ENCODE measurements at places on chromosomes 4 and X.

GRCh38 chr4:27248829-27249228, 388.2 kb downstream of the STIM2 start:
- peak; percentile 77 for DNase-seq

DNA sequence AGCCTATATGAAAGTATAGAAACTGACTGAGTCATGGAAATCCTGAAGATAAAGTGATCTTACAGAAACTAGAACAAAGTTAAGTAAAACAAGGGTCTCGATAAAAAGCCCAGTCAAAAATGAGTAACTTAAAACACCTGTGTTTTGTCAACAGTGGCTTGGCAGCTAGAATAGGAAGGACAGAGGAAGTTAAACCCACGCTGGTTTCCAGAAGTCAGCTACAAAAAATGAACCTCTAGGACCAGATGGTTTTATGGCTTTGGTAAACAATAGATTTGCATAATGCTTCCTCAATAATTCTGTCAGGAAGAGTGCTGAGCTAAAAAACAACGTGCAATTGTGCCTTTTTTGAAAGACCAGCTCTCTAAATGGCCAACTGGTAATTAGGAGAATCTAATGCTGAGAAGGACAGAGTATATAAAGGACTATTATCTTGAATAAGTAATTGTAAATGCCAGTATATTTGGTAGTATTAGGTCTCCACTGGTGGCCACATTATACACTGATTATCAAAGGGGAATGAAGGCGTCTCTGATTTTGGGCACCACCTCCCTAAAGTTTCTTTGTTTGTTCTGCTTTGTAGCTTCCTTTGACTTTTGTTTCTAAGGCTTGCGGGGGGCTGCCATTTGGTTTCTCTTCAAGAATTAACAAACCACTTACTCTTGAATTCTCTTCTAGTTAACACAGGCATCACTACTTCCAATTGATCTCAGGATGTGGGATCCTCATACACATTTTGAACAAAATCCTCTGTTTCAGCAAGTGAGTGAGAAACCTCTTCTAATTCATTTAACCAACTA, 72.2 kb upstream of the PPP3CA start:
- peak; percentile 21 for DNase-seq

DNA sequence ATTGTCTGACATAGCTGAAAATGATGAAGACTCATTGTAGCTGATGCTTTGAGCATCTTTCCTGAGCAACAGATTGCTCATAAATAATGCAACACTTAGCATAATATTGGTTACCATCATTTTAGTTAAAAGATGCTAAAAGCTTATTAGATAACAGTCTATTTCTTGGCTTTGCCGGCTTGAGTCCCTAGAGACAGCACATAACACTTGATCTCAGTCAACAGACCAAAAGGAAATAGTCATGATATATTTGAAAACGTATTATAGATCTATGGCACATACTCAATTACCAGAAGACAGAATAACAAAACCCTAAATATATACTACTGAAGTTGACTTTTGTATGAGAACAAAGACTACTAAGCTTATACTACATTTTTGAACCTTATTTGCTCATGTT, 846.7 kb upstream of the EPHA5 start:
- DNase-seq = no peak

- peak; percentile 66 for DNase-seq
Observed at GRCh38 chrX:45422216-45422925, 221.7 kb upstream of the DIPK2B start.

- no peak for DNase-seq
Observed at GRCh38 chr4:21205821-21206531, 505.7 kb downstream of the PACRGL start.

- DNase-seq = peak; percentile 9
Observed at GRCh38 chr4:57191523-57192034, 81.4 kb upstream of the IGFBP7 start.

- no peak for DNase-seq
Observed at GRCh38 chrX:96430756-96431455, 253.7 kb upstream of the DIAPH2 start.

DNA sequence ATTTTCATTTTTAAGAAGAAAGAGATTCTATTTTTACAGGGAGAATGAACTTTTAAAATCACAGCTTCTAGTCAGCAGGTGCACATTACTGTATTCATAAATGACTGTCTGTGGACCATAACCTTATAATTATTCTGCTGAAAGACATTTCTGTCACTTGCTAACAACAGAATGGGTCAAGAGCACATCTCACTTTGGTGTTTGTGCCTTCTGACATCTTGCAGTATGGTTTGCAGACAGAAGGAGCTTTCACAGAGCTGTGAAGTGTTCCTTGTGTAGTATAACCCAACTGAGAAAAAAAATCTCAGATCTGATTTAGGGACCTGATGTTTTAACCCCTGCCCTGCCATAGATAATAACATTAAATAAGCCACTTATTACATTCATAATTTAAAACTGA, 131.4 kb upstream of the CTSO start:
- DNase-seq = no peak

DNA sequence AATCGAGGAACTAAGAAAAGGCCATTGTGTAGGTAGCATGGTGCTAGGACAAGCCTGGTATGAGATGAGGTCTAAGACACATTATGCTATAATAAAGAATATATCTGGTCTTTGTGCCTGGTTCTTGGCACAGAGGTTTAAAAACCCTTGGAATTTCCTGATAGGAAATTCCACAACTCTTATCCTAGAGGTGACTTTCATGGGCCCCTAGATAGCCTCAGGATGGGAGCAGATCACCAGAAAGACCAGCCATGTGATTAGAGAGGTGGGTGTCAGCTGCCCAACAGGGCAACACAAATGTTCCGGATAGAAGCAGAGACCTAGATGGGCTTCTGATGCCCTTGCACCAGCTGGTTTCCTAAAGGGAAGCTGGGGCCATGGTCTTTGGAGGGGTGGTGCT, 107.2 kb downstream of the SCD5 start:
- no peak for DNase-seq

GRCh38 chr4:2458546-2459491, 10.1 kb upstream of the RNF4 start:
- no peak for DNase-seq

GRCh38 chrX:119469313-119469635, 1.0 kb downstream of the SLC25A5 start:
- DNase-seq = no peak

- no peak for DNase-seq
Observed at GRCh38 chrX:40094041-40094899, 3.5 kb downstream of the BCOR start.

GRCh38 chrX:38982370-38982769, 181.1 kb downstream of the MID1IP1 start:
- no peak for DNase-seq

DNA sequence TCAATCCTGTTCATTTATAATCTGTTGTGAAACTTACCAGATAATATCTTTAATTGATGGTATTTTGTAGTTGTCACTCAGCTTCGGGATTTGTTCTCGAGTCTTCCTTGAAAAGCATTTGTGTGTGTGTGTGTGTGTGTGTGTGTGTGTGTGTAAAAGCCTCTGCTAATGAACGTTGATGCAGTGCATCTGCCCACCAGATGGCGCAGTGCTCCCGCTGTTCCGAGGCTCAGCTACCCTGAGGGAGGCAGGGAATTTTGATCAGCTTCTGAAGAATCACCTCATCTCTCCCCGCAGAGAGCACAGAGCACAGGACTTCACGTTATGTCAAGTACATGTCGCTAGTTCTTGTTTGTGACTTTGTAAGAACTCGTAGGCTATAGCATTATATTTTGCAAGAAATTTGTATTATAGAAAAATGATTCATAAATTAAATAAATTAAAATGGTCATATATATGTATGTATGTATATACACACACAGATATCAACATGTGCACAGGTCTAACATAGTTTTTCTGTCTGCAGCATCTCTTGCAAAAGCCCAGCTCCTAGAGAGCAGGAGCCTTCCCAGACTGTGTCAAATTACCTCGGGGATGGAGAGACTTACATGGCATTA, 316.7 kb upstream of the IGFBP7 start:
- peak; percentile 59 for DNase-seq

- peak; percentile 46 for DNase-seq
Observed at GRCh38 chr4:3880615-3881120, 114.5 kb downstream of the ADRA2C start.

- no peak for DNase-seq
Observed at GRCh38 chr4:48680848-48681568, 99.1 kb downstream of the FRYL start.

- DNase-seq = peak; percentile 34
Observed at GRCh38 chr4:146330392-146330791, 116.1 kb downstream of the REELD1 start.

GRCh38 chr4:24774452-24774851, 20.9 kb upstream of the SOD3 start:
- no peak for DNase-seq

- DNase-seq = peak; percentile 36
Observed at GRCh38 chr4:120517966-120518365, 404.6 kb downstream of the PRDM5 start.

DNA sequence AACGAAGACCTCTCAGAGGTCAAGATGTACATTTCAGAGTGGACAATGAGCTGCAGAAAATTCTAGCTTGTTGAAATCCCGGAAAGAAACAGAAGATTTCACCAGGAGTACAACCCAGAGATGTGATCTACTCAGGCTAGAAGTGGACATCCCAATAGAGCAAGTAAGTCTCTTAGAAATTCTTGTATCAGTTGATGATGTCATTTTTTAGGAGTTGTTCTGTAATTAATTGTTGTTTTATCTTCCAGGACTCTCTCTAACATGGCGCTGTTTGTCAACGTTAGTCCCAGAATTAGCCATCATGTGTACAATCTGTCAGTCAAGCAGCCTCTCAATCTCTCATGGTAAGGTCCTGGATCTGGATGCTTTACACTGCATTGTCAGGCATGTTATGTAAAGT, 174.4 kb downstream of the GRIA3 start:
- no peak for DNase-seq

GRCh38 chrX:9569876-9570301, 105.0 kb downstream of the TBL1X start:
- DNase-seq = peak; percentile 83

GRCh38 chrX:85630901-85631300, 251.4 kb upstream of the POF1B start:
- DNase-seq = no peak

GRCh38 chr4:88765729-88766128, 68.1 kb upstream of the NAP1L5 start:
- peak; percentile 76 for DNase-seq

- DNase-seq = no peak
Observed at GRCh38 chrX:8273451-8273895, 102.4 kb upstream of the VCX2 start.

GRCh38 chr4:39233783-39234182, 51.5 kb downstream of the WDR19 start:
- DNase-seq = no peak

GRCh38 chr4:19999276-19999675, 252.4 kb upstream of the SLIT2 start:
- DNase-seq = no peak

GRCh38 chr4:18850867-18851266, 829.3 kb upstream of the LCORL start:
- no peak for DNase-seq

GRCh38 chr4:183989461-183989860, 84.4 kb downstream of the STOX2 start:
- DNase-seq = peak; percentile 88

GRCh38 chrX:784829-785228, 154.2 kb downstream of the SHOX start:
- no peak for DNase-seq

DNA sequence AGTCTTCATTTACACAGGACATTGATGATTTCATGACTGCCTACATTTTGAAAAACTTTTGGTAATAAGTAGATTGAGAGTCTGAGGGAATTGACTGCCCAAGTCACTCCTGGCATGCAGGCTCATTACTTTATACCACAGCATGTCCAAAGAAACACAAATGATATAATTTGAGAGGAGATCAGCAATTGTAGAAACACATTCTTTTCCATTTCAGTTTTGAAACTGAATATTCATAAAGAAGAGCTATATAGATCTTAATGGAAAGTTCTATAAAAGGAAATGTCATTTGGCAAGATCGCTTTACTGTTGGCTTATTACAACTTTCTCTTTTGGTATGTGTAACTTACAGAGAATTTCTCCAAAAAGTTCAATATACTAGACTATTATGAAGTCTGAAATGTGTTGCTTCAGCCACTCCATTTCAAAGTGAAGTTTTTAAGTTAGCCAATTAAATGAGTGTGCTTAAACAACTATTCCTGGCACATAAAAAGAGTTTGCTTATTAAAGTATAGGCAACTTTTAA, 158.0 kb downstream of the ARAP2 start:
- no peak for DNase-seq

- no peak for DNase-seq
Observed at GRCh38 chrX:47846040-47846439, 9.3 kb downstream of the ZNF81 start.

GRCh38 chr4:146275370-146275769, 61.0 kb downstream of the REELD1 start:
- no peak for DNase-seq

- no peak for DNase-seq
Observed at GRCh38 chr4:141309874-141310273, 89.2 kb downstream of the ZNF330 start.

GRCh38 chr4:119238068-119238722, 25.7 kb downstream of the USP53 start:
- no peak for DNase-seq

DNA sequence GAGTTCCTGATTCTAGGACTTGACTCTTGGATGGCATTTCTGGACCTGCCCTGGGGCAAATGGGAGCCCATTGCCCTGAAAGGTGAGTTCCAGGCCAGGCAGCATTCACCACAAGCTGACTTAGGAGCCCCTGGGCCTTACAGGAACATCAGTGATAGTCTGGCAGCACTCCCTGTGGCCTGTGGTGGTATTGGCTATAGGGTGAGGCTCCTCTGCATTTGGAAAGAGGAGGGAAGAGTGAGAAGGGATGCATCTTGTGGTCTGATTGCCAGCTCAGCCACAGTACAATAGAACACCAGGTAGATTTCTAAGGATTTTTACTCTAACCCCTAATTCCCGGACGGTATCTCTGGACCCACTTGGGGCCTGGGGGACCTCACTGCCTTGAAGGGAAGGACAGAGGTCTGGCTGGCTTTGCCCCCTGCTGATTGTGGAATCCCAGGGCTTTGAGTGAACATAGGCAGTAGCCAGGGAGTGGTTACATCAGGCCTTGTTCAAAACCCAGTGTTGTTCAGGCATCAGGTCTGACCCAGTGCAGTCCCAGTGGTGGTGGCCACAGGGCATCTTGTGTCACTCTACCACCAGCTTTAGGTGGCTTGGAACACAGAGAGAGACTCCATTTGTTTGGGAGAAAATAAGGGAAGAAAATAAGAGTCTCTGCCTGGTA, 32.9 kb downstream of the MAGED4 start:
- DNase-seq = no peak

GRCh38 chr4:87209182-87209581, 11.2 kb downstream of the KLHL8 start:
- no peak for DNase-seq

- DNase-seq = no peak
Observed at GRCh38 chr4:53647547-53647946, 56.3 kb upstream of the LNX1 start.

- DNase-seq = no peak
Observed at GRCh38 chr4:68346461-68346860, 3.4 kb downstream of the YTHDC1 start.

- peak; percentile 75 for DNase-seq
Observed at GRCh38 chrX:148416931-148417330, 83.5 kb upstream of the AFF2 start.
